Stimulated activated CD4-positive, alpha-beta T cell treated with anti-CD3 and anti-CD28 coated beads, Interleukin-2, amount 100 ng/mL, for 24 hours (primary cell): ENCODE measurements at places on chromosomes 11 and 22.

- DNase-seq = no peak
Observed at GRCh38 chr11:124113890-124114289, 1.4 kb upstream of the VWA5A start.

- DNase-seq = no peak
Observed at GRCh38 chr22:42717197-42717928, 3.3 kb downstream of the A4GALT start.

DNA sequence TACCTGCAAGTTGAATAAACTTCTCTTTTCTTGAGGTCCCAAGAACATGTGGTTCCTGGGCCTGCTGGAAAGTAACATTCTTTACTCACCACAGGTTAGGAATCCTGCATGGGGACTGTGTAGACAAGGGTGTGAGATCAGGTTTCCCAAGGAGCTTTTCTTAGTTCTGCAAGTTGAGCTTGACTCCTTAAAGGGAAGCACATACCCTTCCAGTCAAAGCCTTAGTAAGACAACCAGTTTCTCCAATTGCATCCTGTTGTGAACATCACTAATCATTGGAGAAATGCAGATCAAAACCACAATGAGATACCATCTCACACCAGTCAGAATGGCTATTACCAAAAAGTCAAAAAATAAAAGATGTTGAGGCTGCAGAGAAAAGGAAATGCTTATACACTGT, 48.3 kb upstream of the PAK1 start:
- no peak for DNase-seq

- DNase-seq = peak; percentile 72
Observed at GRCh38 chr11:33987975-33988580, 63.5 kb upstream of the CAPRIN1 start.

- no peak for DNase-seq
Observed at GRCh38 chr11:35491231-35491871, 34.1 kb downstream of the PAMR1 start.

GRCh38 chr11:30983776-30984441, 385.6 kb downstream of the DCDC1 start:
- DNase-seq = no peak

DNA sequence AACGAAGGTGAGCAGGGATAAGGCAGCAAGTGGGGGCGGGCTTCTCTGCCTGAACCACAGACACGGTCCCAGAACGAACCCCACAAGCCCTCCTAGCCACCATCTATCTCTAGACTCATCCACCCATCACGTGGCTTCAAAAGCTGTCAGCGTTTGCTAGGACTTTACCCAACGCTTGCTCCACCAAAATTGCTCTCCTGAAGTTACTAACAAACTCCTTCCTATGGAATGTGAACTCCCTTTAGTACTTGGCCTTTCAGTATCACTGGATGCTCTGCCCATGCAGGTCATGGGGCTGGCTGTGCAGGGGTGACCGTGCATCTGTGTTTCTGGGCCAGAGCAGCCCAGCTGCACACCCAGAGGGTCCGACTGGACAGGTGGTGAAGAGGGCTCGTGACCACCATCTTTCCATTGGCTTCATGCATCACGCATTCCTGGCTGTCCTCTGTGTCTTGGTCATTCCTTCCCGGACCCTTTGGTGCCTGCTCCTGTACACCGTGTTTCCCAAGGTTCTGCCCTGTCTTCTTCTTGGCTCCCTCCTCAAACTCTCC, 85.1 kb downstream of the MYO7A start:
- DNase-seq = no peak
